ENCODE measurements at places on chromosomes 2 and 18. TPM values are rescaled to one million over a fixed set of nuclear protein-coding genes. Genes with fewer than 3 reads are reported as not detected.

DNA sequence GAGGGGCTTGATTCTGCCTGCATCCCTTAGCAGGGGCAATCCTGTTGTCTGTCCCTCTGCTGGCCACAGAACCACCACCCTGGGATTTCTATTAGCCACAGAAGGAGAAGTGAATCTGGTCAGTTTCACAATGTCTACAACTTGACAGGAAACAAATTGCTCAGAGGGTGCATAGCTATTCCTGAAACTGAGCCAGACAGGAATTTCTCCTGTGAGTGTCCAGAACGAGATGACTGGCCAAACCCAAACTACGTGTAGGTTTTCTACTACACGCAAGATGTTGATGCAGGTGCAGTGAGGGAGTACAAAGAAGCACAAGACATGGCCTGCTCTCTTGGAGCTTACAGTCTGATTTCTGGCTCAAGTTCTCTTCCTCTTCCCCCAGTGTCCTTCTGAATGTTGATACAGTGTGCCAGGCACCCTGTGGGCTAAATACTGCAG is 201.9 kb downstream of the CLIP4 start:
- no peak for DNase-seq

DNA sequence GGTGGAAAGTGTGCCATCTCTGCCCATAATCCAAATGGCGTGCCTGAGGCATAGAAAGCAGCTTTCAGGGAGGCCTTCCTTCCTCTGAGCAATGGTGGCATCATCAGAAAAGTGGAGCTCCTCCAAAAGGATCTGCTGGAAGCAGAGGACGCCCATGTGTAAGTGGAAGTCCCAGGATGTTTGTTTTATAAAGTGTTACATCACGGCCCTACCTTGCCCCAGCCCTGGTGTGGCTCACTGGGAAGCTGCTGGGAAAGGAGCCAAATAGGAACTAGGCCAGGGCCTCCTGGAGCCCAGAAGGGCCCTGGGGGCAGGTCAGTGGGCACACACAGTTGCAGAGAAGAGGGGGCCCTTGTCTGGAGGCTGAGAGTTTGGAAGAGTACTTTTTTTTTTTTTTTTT is 4.2 kb upstream of the ODC1 start:
- DNase-seq: no peak

GRCh38 chr2:62587592-62587991 is 81.6 kb upstream of the TMEM17 start:
- no peak for DNase-seq

- peak; percentile 94 for DNase-seq
Measured at GRCh38 chr2:110101280-110101844, 14.3 kb downstream of the MALL start.

DNA sequence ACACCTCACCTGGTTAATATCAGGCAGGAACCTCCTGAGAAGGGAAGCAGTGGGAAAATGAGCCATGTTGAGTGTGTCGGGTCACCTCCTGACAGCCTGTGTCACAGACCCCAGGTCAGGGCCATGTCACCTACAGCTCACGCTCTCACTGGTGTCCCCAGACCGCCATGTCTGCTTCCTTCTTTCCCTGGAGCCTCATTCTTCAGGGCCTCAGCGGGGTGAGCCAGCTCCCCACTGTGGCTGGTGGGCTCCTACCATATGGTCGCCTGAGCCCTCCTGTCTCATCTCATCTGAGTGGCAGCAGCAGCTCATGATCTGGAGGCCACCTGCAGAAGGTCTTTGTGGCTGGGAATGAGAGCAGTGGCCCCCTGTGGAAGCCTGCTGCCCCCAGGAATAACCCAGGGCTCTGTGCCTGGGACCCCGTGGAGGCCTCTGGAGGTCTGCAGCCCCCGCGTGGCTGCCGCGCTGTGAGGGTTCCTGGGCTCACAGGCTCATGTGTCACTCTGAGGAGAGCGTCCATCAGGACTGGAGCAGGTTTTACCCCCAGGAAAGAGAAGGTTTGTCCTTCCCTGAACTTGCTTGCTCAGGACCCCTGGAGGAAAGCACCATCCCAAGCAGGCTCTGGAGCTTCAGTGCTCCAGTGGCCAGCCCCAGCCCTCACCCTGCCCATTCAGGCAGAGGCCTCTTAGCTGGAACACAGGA is 56.4 kb downstream of the FAM168B start:
- DNase-seq: no peak

DNA sequence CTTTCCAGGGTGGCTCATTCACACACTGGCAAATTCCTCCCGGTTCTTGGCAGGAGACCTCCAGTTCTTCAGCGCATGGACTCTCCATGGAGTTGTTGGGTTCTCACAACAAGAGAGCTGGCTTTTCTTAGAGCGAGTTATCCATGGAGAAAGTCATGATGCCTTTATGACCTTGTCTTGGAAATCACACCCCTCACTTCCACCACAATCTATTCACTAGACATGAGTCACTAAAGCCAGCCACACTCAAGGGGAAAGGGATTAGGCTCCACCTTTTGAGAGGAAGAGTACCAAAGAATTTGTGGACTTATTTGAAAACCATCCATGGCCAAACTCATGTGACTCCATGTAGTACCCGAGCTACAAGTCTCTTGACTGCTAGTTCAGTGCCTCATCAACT is 160.5 kb downstream of the SETBP1 start:
- DNase-seq: no peak

DNA sequence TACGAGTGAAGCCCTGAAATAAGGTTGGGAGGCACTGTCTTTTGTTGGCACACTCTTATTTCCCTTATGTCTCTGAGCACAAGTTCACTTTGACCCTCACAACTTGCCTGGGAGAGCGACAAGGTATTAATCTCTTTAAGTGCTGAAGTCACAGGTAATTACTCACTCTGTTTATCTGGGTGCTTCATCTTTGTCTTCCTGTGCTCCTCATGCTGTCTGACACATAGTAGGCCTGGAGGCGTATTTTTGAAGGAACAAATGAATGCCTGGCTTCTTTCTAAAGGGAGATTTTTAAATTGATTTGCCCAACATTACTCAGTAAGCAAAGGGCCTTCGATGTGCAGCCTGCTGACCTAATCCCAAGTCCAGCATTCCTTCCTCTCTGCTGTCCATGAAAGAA is 507.1 kb upstream of the TNP1 start:
- DNase-seq: no peak

DNA sequence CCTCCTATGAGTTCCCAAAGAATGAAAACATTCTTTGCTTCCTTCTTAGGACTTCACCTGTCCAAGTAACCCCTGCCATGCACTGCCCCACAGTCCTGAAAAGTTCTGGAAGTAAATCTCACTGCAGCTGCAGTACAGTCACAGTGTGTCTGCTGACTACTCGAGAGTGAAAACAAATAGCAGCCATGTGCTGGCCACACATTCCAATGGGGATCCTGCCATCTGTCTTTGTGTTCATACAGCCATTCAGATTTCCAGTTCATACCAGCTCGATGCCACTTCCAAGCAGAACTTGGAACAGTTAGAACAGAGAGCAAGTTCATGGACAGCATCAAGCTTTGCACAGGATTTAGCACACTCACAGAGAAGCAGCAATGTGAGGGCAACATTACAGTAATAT is 629.9 kb upstream of the ACVR2A start:
- DNase-seq: no peak

DNA sequence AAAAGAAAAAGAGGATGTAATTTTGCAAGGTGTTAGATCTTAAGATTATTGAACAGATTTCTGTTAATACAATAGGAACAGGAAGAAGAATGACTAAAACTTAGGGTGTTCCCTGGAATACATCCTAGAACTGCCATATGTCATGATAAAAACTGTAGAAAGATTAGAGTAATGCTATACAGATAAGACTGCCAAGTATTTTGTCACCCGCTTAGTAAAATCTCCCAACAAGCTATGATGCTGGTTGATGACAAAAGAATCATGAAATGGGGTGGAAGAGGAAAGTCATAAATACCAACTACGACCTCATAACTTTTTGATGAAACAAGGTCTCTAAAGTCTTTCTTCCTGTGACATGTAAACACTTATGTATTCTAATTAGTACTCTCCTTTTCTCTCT is 163.6 kb upstream of the COL3A1 start:
- DNase-seq: no peak

DNA sequence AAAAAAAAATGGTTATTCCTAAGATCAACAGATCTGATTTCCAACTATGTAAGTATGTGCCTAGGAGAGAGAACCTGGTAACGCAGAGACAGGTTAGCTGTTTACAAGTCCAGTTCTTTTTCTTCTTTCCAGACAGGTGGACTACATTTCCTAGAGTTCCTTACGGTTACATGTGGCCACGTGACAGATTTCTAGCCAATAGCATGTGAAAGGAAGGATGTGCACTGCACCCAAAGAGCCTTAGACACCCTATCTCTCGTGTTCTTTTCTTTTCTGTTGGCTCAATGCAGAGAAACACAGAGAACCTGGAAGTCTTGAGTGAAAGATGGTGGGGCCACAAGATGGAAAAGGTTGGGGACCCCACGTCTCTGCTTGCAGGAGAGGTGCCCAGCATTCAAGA is 375.9 kb downstream of the TNS1 start:
- no peak for DNase-seq

DNA sequence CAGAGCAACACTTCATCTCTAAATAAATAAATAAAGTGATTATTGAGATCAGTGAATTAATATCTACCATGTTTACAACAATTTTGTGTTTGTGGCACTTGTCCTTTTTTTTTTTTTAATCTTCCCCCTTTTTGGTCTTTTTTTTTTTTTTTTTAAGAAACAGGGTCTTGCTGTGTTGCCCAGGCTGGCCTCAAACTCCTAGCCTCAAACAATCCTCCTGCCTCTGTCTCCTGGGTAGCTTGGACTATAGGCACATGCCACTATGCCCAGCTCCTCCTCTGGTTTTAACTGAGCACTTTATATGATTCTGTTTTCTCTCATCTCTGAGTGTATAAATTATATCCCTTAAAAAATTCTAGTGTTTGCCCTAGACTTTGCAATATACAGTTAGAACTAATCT is 30.3 kb downstream of the SLC4A5 start:
- no peak for DNase-seq

DNA sequence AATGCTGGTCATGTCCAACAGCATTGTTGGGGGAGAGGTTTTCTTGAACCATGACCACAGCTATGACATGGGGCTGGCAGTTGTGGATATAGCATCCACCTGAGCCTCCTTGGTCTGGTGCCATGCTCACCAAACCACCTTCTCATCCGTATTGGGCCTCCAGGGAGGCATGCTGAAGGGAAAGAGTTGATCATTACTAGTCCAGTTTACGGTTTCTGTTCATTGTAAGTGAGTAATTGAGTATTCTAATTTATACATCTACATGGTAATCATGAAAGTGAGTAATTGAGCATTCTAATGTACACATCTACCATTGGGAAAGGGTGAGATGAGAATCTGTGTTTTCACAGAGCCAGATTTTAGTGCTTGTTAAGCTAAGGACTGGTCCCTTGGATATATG is 6.8 kb downstream of the TMEM87B start:
- no peak for DNase-seq

DNA sequence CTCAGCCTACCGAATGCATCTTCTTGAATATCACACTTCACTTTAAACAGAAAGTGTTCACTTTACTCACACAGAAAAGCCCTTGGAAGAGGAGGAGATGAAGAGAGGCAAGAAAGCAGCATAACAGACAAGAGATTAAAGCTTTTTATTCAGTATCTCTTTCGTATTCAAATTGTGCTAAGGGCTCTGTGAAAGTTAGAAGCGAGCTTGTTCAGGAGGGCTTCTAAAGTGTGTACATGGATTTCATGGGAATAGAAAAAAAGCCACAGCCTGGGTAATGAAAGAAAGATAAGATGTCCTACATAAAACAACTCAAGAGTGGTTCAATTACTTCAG is 531.9 kb downstream of the TMEM182 start:
- no peak for DNase-seq

DNA sequence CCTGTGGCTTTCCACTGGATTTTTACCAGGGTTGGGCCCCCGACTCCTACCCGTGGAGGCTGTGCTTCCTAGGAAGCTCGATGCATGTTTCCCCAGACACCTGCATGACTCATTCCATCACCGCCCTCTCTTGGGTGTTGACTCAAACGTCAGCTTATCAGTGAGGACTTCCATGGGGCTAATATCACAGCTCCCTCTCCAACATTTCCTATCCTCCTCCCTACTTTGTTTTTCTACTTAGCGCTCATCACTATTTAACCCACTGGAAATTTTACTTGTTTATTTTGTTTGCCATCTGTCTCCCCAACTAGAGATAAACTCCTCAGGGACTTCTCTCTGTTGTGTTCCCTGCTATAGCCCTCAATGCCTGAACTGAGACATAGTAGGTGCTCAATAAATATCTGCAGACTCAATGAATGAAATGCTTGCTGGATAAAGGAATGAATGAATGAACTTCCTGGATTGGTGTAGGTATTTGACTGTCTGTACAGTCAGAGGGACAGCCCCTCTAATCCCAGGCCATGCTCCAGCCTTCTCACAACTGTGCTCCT is 89.7 kb upstream of the MSH2 start:
- peak; percentile 38 for DNase-seq

DNA sequence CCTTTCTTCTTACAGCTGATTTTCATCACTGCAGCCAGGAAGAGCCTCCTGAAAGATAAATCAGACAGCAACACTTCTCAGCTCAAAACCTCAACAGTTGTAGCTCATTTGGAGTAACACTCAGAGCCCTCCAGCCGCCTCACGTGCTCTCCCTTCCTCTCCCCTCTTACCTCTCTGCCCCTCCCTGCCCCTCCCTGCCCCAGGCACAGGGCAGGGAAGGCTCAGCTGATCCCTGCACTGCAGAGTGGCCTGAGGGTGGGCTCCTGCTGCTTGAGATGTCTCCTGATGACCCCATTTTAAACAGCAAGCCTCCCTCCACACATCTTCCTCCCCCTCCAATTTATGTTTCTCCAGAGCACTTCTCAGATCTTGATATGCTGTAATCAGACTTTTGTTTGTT is 54.4 kb downstream of the SH3YL1 start:
- DNase-seq: no peak

DNA sequence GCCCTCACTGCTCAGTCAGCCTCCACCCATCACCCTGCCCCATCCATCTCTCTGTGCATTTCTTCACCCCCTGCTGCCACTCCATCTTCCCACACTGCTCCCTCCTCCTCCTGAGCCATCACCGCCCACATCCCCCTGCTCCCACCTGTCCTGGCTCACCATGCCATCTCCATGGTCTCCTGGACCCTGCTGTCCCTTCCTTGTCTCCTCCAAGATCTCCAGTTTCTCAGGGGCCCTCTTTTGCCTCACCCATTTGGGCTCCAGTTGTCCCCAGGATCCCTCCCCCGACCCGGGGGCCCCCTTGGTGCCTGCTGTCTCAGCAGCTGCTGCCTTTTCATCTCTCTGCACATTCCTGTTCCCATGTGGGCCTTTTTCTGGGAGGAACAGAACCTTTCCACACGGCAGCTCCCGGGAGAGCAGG is 10.6 kb downstream of the SPEG start:
- DNase-seq: peak; percentile 39

The SMARCAL1 gene
- 13.2 TPM for total RNA-seq

The PRSS56 gene
- total RNA-seq: not detected

The NYAP2 gene
- total RNA-seq: 0.05 TPM

The SLC19A3 gene
- 0.38 TPM for total RNA-seq

The OR6B2 gene
- total RNA-seq: not detected

The CNGA3 gene
- total RNA-seq: not detected

The NPPC gene
- 0.30 TPM for total RNA-seq

The PRADC1 gene
- total RNA-seq: 85.8 TPM

The MYO5B gene
- 5.2 TPM for total RNA-seq

The CTLA4 gene
- not detected for total RNA-seq

The LIMS4 gene
- total RNA-seq: 4.5 TPM

Data from cardiac septum (tissue), 1 donor.